ENCODE measurements at places on chromosomes 6 and 20. TPM values are rescaled to one million over a fixed set of nuclear protein-coding genes. Genes with fewer than 3 reads are reported as not detected.

Gene VSTM2L
- total RNA-seq: 0.32 TPM

Gene WFDC12
- not detected for total RNA-seq

Gene SFT2D1
- total RNA-seq: 37.1 TPM

Gene TBXT
- not detected for total RNA-seq

Gene GNAS-AS1
- 0.64 TPM for total RNA-seq

Gene GPR63
- total RNA-seq: 0.32 TPM

Gene ITCH
- total RNA-seq: 88.9 TPM

Gene ROS1
- total RNA-seq: 0.32 TPM

DNA sequence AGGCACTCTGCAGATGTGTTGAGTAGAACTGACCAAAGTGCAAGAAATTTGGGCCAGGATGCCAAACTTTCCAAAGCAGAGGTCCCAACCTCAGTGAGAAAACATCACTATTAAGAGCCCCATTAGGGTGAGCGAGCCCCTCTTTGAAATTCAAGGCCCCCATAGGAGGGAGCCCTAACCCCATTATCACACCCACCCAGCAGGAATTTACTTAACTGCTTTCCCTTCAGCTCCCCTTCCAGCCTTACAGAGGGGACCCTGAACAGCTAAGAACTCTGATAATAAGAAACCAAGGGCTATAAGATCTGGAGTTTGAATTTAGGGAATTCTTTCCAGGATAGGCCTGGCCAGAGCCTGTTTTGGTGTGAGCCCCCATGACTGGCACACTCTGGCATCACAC, 130.6 kb downstream of the NFATC2 start:
- no peak for DNase-seq

DNA sequence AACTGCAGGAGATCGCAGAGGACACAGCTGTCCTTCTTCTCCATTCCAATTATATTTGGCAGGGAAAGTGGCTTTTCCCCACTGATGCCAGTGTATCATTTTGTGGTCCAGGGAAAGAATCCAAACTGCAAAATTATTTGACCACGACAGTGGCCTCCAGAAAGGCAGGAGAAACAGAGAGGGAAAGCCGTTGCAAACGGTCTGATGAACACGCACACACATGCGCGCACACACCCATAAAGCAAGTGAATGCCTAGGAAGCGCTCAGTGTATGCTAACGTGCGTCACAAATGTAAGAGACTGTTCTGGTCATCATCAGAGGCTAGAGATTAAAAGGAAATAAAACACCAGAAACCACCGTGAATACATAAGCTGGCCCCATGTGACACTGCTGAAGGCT, 54.0 kb downstream of the NPEPL1 start:
- peak; percentile 14 for DNase-seq

DNA sequence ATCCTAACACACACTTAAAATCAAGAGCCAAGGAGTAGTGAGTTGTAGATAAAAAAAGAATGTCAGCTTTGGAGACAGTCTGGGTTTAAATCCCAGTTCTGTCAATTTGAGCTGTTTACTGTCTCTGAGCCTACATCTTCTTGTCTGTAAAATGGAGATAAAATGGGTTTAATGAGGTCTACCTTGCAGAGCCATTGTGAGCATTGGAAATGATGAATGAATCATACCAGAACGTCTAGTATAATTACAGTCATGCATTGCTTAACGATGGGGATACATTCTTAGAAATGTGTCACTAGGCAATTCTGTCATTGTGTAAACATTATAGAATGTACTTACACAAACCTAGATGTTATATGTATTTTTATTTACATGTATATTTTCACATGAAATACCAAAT, 17.6 kb upstream of the SGK2 start:
- no peak for DNase-seq

DNA sequence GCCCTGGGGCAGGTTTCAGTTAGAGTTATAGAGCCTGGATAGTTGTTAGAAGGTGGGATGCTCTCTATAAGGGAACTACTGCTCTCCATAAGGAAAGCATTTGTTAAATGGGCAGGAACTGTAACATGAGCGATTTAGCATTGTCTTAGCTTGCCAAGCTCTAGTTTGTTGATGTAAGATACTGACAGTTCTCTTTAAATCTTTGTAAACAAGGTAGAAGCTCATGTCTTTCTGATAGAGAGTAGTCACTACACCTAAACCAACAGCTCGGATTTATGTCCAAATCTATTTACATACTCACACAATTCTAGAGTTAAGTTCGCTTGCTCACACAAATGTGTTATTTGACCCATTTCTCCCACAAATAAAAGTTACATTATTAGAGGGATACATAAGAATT, 87.3 kb downstream of the PLCB1 start:
- DNase-seq: no peak

DNA sequence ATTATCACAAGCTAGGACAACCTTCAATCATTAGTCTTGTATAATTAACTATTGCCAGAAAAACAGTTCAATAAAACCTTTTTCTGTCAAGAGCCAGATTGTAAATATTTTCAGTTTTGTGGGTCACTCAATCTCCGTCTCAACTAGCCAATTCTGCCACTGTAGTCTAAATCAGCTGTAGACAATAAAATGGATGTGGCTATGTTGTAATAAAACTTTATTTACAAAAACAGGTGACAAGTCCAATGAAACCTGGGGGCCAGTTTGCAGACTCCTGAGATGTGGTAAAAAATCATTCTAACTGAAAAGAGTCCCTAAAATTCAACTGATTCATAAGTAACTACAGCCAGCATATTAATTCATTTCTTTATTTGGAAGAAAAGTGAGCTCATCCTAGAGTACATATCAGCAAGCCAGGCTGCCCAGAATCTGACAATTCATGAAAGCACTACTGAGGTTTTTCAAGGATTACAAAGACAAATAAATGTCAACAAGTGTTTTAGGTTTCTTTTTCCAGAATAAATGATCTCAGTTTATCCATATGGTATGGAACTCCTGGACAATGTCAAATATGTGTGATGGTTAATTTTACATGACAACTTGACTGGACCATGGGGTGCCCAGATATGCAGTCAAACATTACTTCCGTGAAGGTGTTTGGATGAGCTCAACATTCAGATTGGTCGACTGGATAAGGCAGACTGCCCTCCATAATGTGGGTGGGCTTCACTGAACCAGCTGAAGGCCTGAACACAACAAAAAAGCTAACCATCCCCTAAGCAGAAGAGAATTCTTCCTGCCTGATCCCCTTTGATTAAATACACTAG, 15.3 kb downstream of the CEP85L start:
- DNase-seq: no peak

GRCh38 chr20:362271-363254, 15.7 kb downstream of the NRSN2 start:
- peak; percentile 91 for DNase-seq

DNA sequence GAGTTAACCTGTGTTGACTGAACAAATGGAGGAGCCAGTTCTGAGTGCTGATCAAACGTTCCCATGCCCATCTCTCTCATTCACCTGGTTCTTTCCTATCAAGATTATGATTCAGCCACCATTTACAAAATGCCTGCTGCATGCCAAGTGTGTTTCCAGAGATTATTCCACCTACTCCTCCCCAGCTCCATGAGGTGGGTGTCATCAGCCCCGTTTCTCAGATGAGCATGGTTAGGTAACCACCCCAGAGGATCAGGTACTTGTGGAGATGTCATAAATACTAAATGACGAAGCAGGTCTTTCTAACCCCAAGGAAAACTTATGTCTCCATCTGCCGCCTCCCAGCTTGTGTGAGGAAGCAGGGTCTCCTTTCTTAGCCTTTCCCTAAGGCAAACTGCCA, 2.1 kb downstream of the BANF2 start:
- DNase-seq: no peak

DNA sequence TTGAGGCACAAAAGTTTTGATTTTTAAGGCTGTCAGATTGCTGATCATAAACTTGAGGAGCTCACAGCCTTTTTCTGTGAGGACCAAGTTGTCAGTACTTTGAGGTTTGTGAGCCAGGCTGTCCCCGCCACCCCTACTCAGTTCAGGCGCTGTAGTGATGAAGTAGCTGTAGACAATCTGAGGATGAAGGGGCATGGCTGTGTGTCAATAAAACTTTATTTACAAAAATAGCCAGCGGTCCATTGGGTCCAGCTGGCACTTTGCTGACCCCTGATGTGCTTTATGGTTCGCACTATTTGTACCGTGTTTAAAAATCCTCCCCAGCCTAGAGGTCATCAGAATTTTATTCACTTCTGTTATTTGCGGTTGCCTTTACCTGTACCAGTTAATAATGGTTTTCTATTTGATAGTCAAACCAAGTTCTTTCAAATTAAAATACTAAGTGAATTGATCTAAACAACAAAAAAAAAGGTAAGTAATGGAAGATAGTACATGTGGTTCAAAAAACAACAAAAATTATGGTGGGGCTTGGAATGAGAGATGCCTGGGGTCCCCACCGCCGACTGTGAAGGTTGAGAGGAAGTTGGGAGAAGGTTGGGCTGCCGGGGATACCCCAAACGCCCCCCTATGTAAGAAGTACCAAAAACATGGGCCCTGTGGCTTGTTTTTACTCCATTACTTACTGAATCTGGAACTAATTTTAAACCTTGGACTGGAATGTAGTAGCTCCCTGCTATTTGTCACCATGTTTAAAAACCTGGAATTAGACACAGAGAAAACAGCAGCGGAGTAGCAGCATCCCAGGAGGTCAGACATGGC, 123.6 kb downstream of the SYCP2 start:
- no peak for DNase-seq

GRCh38 chr6:101878554-101879276, 485.2 kb downstream of the GRIK2 start:
- DNase-seq: no peak

DNA sequence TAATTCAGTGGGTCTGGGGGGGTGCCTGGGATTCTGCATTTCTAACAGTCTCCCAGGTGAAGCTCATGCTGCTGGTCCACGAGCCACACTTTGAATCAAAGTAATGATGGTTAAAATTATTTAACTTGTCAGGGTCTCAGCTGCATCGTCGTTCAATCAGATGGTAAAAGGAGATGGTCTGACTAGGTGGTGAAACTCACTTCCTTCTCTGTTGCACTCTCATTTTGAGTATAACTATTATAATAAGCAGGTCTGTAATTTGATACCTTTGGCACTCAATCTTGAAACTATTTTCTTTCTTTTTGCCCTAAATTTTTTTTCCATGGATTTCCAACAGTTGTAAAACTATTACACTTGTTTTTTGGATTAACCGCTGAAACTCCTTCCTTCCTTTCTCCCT, 292.5 kb downstream of the FARS2 start:
- no peak for DNase-seq

GRCh38 chr20:58993332-58994248, 12.5 kb downstream of the NELFCD start:
- DNase-seq: no peak

DNA sequence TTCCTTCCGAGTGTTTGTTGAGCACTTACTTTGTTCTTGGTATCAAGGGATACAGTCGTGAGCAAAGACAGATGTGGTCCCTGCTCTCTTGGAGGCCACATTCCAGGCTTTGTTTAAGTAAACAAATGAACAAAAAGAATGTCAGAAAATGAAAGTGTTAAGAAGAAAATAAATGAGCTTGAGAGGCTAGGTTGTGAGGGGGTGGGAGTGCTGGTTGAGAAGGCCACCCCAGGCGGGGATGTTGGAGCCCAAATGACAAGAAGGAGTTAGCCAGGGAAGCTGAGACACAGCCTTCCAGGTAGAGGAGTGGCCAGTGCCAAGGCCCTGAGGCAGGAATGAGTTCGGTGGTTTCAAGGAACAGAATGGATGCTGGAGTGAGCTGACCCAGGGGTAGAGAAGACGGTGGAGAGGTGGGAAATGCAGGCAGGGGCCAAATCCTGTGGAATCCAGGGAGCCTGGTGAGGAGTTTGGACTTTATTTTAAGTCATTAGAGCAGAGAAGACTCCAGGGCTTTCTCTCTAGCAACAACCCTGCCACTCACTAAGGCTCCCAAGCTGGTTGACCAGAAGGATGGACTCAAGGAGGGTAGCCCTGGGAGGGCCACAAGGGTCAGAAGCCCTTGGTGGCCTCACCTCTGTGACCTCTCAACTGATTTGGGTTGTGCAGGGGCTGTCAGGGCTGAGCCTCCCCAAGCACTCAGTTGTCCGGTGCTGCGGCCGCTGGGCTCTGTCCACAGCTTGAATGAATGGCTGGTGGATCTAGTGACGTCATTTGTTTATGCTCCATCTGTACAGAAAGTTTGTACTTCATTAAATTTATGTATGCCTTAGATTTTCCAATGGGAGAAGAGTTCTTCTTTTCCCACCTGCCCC, 66.0 kb upstream of the STX16 start:
- DNase-seq: peak; percentile 72

DNA sequence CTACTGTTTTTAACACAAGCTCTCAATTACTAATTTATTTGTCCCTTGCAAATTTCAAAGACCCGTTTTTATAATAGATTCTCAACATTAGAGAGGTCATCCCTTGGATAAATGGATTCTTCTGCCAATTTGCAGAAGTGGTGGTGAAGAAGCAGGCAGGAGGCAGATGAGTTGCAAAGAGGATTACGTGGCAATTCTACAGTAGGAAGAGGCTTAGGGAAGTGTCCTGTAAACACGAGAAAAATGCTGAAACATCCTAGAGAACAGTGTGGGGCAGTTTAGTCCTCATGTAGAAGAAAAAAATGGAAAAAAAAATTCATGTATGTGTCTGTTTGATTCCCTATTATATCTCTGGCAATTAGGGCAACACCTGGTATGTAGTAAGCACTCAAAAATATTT, 87.6 kb downstream of the BMP2 start:
- DNase-seq: no peak

GRCh38 chr6:72760114-72760793, 138.4 kb downstream of the KCNQ5 start:
- DNase-seq: no peak

DNA sequence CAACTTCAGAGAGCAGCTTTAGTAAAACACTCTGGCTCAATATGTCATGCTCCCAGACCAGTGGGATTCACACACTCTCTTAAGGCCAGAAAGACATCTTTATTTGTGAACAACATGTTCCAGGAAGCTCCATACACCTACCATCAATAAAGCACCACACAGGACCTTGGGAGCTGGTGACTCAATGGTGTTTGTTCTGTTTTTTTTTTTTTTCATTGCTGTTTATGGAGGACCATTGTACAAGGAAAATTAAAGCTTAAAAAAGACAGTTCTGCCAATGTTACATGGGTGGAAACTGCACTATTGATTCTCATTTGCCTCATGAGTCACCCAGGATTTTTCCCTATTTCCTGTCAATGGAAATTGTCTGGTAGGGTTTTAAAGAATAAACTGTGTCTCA, 36.3 kb upstream of the TENT5A start:
- peak; percentile 12 for DNase-seq

- DNase-seq: no peak
Measured at GRCh38 chr20:5668529-5668868, 81.7 kb upstream of the SHLD1 start.

DNA sequence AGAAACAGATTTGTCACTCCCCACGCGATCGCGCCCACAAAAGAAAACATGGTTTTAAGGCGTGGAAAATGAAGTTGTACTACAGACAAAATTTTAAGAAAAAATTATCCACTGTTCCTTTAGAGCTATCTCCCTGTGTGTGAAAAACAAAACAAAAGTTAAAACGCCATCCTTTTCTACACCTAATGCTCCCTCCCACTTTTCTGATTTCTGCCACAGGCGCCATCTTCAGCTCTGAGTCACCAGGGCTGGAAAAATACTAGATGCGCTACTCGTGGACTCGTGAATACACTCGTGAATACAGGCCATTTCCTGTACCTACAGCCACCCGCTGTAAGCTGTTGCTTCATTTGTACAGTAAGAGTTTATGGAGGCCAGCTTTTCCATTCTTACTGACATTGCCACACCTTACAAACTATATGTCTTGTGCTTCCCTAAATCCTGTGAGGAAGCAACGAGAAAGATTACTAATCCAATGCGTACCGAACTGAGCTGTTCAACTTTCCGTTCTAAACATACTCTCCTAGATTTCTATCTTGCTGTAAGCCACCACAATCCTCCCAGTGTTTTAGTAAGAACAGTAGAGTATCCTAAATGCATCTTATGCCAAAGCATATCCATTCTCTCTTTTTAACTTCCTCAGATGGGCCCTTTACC, 773 bp upstream of the AHI1 start:
- peak; percentile 98 for DNase-seq
